Right forelimb (tissue), 1 donor: ENCODE measurements at places on chromosomes 3 and 15.

DNA sequence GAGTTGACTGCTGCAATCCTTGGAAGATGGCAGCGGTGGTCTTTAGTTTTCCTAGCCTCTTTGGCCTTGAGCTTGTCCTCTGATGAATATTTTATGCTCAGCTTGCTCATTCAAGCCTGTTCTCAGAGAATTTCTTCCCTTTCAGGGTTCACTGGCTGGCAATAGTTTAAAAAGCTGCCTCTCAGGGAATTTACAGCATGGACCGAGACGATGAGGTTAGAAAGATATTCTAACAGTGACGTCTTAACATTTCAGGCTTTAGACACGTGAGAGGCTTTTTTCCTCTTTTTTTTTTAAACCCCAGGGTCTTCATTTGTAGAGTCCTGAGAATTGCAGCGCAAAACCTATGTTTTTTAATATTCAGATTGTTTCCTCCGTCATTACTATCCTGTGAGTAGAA is 120.3 kb upstream of the CLSTN2 start:
- DNase-seq: no peak

DNA sequence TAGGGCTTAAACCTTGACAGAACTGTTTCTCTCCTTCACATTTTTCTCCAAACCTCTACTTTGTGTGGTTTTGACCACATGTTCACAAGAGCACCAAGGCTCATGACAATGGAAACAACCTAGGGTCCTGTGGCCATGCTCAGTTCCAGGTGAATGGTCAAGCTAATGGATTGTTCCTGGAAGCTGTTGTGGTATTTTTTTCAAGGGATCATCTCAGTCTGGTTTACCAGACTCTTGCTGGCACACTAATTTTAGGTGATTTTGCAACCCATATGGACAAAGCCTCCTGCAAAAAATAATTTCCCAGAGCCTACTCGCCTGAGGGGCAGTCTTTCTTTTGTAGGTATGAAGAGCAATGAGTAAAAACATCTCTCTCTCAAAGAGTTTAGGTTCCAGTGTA is 67.2 kb downstream of the LSAMP start:
- DNase-seq: no peak

GRCh38 chr3:53776494-53777101 is 69.6 kb downstream of the CHDH start:
- DNase-seq: no peak

DNA sequence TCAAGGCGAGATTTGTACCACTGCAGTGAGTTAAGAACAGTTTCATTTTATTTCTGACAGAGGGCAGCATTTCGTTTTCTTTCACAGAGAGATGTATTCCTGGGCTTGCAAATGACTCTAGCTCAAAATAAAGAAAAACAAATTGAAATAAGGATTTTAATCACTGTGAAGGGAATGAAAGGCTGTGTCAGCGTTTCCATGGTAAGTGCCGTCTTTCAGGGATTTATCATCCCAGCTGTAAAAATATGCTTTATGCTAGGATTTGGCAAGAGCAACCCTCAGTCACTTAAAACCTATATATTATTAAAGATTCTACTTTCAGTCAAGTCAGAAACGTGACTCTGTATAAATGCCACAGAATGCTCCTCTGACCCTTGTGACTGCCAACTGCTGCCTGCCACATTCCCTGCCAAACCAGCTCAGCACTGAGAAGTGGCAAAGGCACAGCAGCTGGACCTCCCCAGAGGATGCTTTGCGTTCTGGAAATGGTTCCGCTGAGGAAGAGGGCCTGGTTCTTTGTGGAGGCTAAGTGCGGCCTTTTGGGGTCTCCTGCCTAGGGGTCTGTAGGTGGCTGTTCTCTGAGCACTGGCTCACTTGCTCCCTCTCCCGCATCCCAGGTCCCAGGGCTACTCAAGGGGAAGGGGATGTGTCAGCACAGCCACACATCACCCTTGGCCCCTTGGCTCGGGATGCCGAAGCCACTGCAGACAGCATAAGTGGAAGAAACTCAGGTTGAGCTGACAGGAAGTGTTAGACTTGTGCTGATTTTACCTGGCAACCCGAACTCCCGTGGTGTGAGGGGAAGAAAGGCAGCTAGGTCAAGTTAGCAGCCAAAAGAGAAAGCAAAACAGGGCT is 56.6 kb upstream of the POMGNT2 start:
- no peak for DNase-seq

DNA sequence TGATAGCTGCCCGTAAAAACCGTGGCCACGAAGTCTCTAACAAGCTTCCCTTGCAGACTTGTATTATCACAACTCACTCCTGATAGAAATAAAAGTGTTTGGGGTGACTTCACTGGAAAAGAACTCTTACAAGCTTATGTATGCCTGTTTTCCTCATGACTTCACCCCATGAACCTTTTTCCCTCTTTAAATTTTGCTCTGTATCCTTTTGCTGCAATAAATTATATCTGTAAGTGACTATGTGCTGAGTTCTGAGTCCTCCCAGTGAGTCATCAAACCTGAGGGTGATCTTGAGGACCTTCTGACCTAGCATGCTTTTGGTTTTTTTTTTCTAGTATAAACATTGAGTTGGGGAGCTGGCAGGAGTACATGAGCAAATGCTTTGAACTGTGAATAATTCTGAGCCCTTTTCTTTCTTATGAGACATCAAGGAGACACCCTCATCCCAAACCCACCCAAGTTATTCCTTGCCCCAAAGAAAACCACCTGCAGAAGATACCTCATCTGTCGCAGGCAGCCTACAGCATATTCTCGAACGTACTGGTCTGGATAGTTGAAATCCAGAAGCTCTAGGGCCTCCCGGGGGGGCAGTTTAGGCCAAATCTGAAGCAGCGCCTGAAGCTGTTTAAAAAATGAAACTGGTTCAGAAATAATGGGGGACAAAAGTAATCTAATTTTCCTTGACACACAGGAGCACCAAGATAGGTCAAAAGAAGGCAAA is 85.9 kb downstream of the FAIM start:
- DNase-seq: no peak

DNA sequence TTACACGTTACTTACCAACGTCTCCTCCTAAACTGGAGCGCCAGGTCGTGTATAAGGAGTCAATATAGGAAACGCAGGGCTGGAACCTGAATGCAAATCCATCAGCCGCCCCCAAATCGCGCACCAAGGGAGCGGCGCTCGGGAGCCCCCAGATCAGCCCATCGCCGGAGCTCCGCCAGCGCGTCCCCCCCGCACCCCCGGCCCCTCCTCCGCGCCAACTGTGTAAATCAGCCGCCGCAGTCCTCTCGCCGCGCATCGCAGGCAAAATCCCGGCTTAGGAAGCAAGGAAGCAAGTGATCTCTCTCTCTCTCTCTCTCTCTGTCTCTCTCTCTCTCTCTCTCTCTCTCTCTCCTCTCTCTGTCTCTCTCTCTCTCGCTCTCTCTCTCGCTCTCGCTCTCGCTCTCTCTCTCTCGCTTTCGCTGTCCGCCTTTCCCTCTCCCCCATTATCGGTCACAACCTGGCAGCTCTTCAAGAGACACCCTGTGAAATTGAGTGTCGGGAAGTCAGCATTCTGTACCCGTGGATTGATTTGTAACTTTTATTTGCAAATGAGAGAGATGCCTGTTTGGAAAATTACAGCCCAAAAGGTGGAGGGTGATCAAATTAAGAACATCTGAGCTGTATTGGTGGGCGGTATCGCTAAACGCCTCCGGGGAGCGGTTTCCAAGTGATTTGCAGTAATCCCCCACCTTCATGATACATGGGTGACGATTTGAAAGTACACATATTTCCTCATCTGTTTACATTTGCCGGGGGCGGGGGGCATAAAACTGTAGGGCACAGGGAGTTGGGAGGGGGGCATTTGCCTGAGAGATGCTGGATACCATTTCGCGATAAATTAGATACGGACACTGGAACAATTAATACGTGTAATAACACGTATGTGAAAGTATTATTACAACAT is 645 bp upstream of the SLITRK3 start:
- peak; percentile 58 for DNase-seq

- DNase-seq: peak; percentile 64
Measured at GRCh38 chr3:45659661-45660566, 29.3 kb upstream of the SACM1L start.

DNA sequence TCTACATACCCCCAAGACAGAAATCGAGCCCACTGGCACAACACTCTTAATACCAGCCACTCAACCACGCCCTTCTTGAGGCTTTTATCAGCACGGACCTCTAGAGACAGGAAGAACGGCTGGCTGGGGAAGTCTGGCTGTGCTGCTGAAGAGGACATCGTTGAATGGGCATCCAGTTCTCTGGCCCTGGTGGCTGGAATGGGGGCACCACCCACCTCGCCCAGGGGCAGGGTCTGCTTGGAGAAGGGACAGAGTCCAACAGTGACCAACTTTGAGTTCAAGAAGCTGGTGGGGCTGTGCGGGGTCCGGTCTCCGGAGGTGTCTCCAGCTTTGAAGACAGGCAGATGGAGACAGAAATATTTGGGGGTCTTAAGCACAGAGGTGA is 77.5 kb downstream of the ATP10A start:
- no peak for DNase-seq

GRCh38 chr3:123790254-123791072 is 93.7 kb downstream of the MYLK start:
- no peak for DNase-seq

DNA sequence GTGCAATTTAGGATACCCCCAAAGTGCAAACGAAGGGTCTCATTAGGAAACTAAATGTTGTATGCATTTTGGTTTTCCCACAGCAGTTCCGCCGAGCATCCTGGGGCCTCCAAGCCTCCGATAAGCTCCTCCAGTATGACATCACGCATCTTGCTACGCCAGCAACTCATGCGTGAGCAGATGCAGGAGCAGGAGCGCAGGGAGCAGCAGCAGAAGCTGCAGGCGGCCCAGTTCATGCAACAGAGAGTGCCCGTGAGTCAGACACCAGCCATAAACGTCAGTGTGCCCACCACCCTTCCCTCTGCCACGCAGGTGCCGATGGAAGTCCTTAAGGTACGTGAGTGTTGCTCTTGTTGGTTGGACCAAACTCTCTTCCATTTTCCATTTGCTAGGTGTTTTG is 120.5 kb upstream of the SAMMSON start:
- DNase-seq: no peak

DNA sequence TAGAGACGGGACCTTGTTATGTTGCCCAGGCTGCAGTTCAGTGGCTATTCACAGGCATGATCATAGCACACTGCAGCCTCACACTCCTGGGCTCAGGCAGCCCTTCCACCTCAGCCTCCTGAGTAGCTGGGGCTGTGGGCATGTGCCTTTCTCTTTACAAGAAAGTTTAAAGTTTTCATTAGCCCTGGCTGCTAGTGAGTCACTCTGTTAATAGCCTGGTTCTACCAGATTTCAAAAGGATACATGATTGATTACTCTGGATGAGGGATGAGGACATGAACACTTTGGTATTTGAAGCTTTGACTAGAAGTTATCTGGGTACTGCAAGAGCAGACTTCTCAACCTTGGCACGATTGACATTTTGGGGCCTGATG is 95.1 kb downstream of the DHX36 start:
- no peak for DNase-seq

GRCh38 chr3:118734664-118735063 is 300.0 kb downstream of the IGSF11 start:
- no peak for DNase-seq

DNA sequence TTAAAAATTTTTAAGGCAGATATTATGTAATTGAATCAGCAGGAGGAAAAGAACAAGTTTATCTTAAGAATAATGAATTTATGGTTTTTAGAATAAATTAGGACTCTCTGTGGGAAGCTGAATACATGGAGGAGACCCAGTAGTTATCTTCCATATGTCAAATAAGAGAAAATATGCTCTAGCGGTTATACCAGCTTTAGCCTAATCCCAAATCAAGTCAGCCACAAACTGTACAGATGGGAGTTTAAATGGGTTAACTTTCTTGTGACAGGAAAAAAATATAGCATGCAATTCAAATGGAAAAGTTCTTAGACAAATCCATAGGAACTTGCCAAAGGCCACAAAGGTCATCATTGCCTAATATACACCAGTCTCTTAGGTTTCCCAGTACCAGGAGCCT is 84.3 kb downstream of the TTBK2 start:
- DNase-seq: no peak

GRCh38 chr3:39250116-39250747 is 29.6 kb downstream of the CX3CR1 start:
- no peak for DNase-seq

- DNase-seq: no peak
Measured at GRCh38 chr3:53865732-53866499, 16.0 kb downstream of the ACTR8 start.

DNA sequence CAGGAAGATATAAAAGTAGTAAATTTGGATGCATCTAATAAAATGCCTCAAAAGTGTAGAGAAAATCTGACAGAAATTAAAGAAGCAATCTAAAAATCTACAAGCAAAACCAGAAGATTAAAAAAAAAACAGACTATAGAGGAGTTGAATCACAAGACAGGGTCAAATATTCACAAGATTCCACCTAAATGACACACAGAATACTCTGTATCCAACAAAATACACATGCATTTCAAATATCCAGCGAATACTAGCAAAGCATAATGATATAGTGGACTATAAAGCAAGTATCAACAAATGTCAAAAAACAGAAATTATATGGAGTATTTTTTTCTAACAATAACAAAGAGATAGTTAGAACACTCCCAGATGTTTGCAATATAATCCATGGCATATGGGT is 20.5 kb upstream of the ACTC1 start:
- no peak for DNase-seq

GRCh38 chr3:992871-993270 is 100.0 kb upstream of the CNTN6 start:
- no peak for DNase-seq

- no peak for DNase-seq
Measured at GRCh38 chr3:79258479-79258878, 509.3 kb downstream of the ROBO1 start.

DNA sequence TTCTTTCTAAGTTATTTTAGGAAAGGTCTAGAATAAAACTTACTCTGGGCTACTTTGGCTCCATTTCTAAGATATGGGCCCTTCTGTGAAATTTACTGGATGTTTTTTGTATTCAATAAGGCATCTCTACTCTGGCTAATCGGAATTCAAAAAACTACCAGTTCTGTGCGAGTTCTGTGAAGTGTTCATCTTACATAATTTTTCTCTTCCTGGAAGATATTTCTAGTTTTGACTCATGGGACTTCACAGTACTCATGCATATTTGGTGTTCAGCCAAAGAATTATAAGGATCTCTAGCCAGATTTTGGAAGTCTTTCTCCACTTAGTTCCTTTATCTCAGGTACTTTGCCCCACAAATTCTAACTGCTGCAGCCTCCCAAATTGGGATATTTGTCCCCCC is 46.4 kb upstream of the MBNL1 start:
- DNase-seq: no peak

DNA sequence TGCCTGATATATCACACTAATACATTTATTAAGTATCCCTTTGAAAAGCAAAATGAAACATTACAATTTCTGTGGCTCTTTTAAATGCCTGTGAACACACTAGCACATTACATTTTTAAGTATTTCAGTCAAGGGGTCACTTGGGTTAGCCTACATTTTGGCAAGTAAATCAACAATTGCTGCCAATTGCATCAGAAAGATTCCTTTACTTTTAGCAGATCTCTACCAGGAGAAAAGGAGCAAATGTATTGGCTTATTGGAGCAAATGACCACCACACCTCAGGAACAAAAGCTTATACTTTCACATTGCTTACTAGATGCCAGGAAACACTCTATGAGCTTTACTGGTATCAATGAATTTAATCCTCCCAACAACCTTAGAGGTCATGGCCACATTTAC is 947.1 kb downstream of the FHIT start:
- DNase-seq: no peak

- DNase-seq: no peak
Measured at GRCh38 chr15:70576276-70576675, 187.1 kb downstream of the UACA start.
